ENCODE measurements at places on chromosomes 12 and 14.
A peak's percentile ranks its signal among the peaks of the same experiment; 100 is the strongest.

DNA sequence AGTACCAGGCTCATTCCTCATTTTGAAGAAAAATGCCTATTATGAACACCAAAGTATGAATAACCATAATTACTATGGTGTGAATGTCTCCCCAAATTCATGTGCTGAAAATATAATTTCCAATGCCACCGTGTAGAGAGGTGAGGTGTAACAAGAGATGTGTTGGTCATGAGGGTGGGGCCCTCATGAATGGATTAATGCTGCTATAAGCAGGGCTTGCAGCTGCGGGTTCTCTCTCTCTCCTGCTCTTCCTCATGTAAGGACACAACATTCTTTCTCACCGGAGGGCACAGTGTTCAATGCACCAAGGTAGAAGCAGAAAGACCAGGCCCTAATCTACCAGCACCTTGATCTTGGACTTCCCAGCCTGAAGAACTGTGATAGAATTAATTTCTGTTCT lies 70.0 kb downstream of the TMTC1 start:
- DNase-seq = no peak

- no peak for DNase-seq
These were observed 279.8 kb upstream of the DIO2 start for GRCh38 chr14:80491131-80491530.

DNA sequence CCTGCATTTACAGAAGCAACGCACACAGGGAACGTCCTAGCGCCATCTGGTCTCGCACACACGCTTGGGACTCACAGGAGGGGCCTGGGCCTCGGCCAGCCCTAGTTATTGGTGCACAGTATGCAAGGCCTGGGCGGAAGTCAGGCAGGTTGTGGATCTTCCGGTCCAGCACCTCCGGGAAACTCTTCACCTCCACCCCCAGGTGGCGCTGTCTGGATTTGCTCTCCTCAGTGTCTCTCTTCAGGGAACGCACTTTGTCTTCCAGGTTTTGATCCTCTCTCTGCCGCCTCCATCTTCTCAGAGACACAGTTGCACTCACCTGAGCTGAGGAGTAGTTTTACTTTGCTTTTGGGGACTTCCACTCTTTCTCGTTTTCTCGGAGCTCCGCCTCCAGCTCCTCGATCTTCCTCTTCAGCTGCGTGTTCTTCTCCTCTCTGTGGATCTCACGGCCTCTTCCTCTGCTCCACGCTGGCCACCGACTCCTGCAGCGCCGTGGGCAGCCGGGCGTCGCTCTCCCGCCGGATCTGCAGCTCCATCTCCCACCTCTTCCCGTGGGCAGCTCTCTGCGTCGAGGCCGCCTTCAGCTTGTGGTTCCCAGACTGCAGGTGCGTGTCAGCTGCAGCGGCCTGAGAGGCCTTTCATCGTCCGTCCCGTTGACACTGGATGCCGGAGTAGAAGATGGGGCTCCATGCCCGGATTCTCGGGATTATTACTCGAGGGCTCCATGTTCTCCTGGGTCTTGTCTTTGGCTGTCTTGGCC lies 933.8 kb downstream of the TMEM121 start:
- peak; percentile 41 for DNase-seq

- no peak for DNase-seq
These were observed 96.6 kb downstream of the EMP1 start for GRCh38 chr12:13293096-13293495.

- no peak for DNase-seq
These were observed 95.4 kb downstream of the HELB start for GRCh38 chr12:66397574-66398290.

- DNase-seq = no peak
These were observed 22.1 kb upstream of the KIF26A start for GRCh38 chr14:104116288-104116755.

DNA sequence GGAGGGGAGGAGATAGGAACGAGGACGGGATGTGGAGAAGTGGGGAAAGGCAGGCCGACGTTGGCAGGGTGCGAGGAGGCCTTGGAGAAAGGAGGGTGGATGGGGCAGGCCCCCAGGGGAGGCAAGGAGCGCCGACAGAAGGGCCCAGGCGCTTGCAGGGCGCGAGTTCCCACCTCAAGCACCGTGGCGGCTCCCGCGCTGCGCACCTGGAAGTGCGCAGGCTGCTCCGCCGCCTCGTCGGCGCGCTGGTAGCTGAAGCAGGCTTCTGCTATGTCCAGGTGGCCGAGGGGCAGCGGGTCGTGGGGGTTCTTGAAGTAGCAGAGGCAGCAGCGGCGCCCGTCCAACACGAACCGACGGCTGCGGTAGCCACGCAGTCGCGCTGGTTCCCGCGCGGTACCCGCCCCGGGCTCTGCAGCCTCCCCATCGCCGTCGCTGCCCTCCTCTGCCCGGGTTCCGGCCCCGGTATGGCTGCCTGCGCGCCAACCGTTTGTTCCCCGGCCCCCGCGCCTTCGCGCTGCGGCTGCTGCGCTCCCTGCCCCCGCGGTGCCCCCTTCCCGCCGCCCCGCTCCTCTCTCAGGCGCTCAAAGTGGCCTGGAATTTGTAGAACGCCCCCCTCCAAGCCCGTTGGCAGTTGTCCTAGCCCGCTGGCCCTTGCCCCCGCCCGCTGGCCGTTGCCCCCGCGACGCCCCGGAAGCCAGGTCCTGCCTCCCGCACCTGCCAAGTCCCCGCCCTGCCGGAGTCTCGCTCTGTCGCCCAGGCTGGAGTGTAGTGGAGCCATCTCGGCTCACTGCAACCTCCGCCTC lies 1.1 kb upstream of the ACTR6 start:
- DNase-seq = peak; percentile 50

DNA sequence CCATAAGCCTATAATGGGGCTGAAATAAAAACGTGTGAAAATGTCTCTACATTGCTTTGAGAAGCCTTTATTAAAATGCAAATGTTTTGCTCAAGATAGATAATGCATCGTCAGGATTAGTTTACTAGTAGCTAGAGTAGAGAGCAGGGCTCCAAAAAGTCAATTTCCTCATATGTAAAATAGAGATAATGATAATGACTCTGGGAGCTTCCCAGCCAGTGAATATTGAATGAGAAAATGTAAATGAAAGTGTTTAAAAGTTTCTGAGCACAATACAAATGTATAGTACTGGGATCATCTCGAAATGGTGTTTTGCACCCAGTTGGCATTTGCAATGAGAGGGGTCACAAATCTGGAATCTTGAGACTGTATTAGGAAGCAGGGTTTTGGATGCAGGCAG lies 135.3 kb downstream of the OTOGL start:
- DNase-seq = no peak

GRCh38 chr12:121530600-121531355 lies 50.0 kb downstream of the KDM2B start:
- DNase-seq = peak; percentile 49
